ENCODE measurements at places on chromosomes 2 and 18.

DNA sequence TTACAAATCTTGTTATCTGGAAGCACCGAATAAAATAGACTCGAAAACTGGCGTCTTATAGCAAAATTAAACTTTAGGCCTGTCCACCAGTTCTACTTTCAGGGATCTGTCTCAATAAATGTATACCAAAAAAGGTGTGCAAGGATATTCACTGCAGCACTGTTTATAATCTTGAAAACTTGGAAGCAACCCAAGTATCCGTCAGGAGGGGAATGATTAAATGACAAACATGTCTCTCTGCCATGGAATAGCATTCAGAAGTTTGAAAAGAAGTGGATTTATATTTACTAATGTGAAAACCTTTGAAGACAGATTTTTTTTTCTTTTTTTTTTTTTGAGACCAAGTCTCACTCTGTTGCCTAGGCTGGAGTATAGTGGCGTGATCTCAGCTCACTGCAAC lies 32.3 kb upstream of the SATB2 start:
- DNase-seq = no peak

GRCh38 chr2:11250400-11251196 lies 93.8 kb downstream of the ROCK2 start:
- DNase-seq = no peak

- no peak for DNase-seq
Observed at GRCh38 chr2:121994238-121995206, 239.1 kb downstream of the TSN start.

GRCh38 chr2:3458396-3459184 lies 60.7 kb downstream of the ADI1 start:
- DNase-seq = no peak

GRCh38 chr2:41707790-41708451 lies 339.9 kb upstream of the PKDCC start:
- DNase-seq = no peak

DNA sequence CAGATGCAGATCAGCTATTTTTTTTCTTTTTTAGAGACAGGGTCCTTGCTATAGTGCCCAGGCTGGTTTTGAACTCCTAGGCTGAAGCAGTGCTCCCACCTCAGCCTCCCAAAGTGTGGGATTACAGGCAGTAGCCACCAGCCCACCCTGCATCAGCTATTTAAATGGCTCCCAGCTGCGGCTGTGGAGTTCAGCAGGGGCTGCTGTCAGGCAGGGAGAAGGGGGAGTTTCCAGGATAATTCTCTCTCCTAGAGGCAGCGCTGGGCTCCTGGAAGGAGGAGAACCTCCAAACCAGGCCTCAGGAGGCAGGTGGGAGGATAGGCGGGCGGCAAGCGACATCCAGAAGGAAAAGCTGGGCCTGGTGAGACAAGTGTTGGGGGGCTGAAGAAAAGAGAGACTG lies 65.7 kb downstream of the ACTR2 start:
- DNase-seq = no peak

DNA sequence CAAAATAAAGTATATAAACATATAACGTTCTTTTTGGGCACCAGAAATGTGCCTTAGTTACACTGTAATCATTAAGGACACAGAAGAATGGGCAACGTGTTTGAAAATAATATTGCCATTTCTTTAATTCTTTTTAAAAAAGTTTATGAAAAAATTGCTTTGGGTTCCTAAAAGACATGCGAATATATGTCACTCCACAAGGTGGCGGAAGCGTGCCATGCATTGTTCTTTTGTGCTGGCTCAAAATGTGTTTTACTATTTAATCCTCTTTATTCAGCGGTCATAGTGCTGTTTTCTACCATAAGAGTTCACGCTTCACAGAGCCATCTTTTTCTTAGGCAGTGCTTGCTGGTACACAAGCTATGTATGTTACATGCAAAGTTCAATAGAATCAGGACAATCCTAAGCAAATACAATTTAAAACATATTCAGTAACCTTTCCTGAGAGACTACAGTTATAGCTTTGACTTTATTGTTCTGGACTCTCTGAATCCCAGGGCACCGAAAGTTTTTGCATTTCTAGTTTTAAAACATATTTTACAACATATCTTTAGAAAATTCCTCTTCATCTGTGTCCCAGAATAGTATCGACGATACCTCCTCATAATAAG lies 147.8 kb upstream of the ERBB4 start:
- peak; percentile 17 for DNase-seq

DNA sequence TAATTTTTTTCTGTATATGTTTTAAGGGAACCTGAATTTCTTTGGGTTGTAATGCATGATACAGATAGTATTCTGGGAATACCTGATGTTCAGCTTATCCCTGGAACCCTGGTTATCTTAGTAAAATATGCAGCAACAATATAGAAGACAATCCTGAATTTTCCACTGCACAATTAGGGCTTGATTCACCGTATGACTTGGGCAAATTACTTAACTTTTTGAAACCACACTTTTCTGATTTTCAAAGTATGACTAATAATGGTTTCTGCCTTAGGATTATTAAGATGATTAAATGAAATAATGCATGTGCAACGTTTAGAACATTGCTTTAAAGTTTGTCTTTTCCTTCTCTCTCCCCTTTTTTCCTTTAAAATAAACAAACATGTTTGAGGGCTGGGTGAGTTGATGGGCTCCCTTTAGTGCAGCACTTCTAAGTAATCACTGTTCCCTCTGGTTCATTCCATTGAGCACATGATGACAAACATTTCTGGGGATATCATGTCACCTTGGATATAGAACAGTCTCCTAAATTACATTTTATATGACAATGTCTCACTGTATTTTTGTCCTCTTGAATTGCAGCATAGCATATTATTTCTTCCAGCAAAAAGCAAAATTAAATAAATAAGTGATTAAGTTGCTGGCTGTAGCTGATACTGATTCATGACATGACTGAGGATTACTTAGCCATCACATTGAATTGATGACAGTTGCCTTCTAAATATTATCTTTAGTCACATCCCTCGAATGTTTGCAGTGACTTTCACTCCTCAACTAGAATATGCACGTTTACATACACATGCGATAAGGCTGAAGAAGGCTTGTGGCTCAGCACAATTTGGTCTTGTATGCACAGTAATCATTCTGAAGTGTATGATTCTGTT lies 254.5 kb downstream of the NEDD4L start:
- no peak for DNase-seq

DNA sequence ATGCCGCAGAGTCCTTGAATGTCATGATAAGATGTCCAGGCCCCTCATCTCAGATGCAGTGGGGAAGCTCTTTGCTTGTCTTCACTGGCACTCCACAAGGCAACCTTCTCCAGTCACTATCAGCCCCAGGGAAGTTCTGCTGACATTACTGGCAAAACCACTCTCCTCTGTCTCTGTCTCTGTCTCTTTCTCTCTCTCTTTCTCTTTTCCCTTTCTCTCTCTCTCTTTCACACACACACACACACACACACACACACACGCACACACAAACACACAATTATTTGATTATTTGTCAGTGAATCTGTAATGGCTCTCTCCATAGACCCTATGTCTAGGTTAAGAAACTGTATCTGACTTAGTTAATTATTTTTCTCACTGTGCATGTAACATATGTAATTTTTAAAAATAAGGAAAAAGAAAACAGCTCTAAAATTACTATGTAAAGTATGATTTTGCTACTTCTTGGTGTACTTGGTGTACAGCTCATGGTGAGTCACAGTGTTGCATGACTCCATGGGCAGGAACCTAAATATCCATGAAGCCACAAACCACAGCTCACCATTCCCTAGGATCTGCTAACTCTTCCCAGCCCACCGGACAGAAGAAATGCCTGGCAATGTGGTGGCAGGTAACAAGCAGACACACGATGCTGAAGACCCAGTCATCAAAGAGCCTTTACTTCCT lies 594.9 kb upstream of the ID2 start:
- no peak for DNase-seq

GRCh38 chr2:2575181-2575577 lies 244.1 kb upstream of the MYT1L start:
- no peak for DNase-seq

DNA sequence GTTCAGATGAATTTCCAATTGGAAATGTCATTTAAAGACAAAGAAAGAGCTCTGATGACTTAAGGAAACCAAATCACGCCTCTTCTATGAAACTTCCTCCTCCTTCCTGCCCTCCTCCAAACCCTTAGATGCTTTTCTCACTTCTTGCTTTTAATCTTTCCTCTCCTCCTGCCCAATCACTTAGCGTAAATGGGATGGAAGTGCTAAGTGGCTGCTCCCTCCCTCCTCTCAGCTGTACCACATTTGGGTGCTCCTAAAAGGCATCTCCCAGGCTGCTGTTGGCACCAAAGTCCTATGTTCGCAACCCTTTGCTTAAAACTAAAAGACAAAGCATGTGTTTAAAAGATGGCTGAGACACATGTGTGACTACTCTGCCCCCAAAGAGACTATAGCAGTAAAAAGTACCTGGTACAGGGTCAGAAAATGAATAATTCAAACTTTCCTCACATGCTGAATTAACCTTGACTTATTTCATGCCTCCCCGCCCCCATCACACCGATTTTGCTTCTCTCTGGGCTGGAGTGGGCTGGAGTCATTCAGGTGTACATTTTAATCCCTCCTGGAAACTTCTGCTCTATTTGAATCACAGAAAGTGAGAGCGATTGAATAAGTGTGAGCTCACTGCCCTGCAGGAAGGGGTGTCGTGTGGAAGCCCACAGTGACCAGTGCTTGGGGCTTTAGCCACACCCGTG lies 59.2 kb upstream of the KLF7 start:
- no peak for DNase-seq

GRCh38 chr2:44109166-44109565 lies 59.5 kb upstream of the PPM1B start:
- no peak for DNase-seq

DNA sequence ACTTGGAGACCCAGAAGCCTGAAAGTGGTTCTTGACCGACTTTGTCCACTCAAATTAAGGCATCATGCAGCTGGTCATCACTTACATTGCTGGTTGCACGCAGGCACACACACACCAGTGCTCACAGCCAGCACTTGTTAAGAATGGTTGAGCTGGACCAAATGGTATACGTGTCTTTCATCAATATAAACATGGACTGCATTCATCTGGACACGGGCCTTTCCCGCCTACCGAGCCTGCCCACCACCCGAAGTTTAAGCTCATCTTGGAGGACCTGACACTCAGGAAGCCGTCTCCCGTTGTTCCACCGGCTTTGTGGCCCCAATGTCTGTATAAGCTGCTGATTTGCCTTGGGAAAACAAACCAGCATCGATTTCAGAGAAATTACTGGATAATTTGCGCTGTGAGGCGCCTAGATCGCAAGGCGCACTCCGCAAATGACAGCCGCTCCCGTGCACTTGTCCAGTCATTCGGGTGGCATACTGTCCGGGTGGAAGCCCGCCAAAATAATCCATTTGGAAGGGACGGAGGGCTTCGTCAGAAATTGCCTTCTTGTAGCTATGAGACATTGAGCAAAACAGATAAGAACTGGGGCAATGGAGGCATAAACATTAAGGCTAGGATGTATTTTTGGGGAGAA lies 40.1 kb upstream of the AKAIN1 start:
- peak; percentile 75 for DNase-seq

DNA sequence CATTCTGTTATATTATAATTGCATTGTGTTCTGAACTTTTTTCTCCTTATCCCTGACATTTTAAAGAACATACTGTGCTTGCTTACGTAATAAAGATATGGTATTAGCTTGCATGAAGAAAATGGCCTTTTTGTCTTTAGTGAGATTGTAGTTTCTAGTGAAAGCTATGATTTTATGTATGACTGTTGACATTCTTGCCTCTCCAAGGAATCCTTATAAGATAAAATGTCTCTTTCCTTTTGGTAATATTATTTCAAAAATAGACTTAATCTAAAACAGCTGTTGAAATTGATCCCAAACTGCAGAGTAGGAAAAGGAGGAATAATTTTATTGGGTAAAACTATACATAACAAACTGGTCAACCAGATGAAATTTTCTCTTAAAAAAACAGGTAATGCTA lies 40.8 kb upstream of the CCDC102B start:
- DNase-seq = no peak

GRCh38 chr2:64223055-64223454 lies 78.8 kb upstream of the PELI1 start:
- DNase-seq = no peak

- DNase-seq = no peak
Observed at GRCh38 chr2:237636578-237636977, 9.2 kb downstream of the LRRFIP1 start.

DNA sequence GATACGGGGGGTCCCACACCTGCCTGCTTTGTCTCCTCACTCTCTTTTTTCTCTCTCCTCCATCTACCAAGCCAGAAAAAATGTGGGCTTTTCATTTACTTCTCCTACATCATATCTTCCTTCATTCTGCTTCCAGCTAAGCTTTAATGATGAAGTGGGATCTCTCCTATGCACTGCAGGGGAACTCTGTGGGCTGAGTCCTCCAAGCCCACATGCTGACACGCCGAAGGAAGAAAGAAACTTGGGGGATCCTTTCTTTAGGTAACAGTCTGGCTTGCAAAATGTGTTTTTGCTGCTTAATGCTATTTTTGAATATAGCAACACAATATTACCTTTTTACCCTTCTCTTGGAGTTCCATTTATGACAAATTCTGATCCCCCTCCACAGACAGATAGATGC lies 33.6 kb upstream of the YWHAQ start:
- DNase-seq = no peak

- DNase-seq = no peak
Observed at GRCh38 chr2:207375207-207375875, 154.4 kb upstream of the CREB1 start.

DNA sequence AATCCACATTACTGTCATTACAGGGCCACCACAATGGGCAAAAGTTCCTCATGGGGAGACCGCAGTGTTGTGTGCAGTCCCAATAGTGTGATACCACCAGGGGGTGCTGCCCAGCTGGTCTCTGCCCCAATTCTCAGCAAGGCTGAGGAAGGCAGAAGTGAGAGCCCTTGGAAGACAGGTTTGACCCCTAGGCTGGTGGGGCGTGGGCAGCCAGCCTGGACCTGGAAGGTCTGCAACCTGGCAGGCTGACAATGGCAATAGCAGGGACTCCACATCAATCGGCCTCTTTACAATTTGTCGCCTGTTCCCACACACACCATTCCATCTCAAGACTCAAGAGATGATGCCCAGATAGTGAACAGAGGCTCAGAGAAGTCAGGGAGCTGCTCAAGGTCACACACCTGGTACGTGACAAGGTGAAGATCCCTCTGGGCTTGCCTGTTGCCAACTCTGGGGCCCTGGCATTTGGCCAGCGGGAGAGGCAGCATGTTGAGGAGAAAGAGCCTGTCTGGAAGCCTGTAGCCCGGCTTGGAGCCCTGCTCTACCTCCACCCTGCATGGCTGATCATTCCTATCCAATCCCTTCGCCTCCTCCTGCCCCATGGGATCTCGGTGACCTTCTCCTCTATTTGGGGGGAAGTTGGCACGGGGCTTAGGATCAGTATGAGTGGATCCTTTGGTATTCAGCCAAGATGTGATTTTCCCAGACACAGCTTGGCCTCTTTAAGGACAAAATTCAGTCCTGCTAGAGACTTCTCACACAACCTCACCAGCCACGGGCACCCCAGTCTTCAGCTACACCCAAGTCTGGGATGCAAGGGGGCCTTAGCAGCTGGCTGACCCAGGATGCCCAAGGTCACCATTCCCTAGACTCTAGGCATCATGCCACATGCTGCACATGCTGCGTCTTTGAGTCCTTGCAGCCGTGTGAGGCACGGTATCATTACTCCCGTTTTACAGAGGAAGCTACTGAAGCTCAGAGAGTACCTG lies 2.9 kb upstream of the ATOH8 start:
- no peak for DNase-seq
